ENCODE measurements at places on chromosomes 12 and 14.

- no peak for DNase-seq
Measured at GRCh38 chr14:88516861-88517357, 37.9 kb downstream of the PTPN21 start.

DNA sequence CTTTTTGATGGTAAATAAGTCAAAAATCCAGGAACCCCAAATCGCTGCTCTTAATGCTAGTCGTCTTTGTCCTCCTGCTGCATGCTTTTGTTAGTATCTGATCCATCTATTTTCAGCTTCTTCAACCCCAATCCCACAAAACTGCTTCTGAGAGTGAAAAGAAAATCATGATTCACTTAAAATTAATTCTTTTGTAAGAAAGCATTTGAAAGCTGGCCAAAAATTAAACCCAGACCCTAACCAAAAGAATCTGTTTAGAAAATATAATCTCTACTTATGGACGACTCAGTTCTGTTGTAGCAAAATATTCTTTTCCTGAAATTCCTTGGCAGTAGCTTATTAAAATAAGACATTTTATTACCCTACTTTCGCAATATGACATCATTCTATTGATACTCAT lies 443.6 kb upstream of the SYT1 start:
- DNase-seq, result no peak

DNA sequence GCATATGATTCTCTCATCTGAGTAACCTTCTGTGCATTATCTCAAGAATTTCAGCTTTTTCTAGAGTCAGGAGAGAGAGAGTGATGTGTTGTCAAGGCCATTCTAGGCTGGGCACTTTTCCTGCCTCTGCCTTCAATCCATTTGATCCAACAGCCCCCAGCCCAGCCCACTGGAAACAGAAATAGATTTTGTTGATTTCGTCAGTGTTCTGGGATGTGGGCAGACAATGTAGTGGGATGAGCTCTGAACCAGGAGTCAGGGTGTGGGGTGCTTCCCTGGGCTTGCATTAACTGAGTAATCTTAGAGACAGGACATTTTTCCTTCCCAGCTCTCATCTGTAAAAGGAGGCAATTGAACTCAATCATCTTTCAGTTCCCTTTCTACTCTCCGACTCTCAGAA lies 42.5 kb upstream of the RPH3A start:
- no peak for DNase-seq

- DNase-seq, result no peak
Measured at GRCh38 chr12:16955083-16955657, 349.2 kb upstream of the LMO3 start.

GRCh38 chr12:67154901-67155300 lies 114.3 kb upstream of the CAND1 start:
- DNase-seq, result no peak

DNA sequence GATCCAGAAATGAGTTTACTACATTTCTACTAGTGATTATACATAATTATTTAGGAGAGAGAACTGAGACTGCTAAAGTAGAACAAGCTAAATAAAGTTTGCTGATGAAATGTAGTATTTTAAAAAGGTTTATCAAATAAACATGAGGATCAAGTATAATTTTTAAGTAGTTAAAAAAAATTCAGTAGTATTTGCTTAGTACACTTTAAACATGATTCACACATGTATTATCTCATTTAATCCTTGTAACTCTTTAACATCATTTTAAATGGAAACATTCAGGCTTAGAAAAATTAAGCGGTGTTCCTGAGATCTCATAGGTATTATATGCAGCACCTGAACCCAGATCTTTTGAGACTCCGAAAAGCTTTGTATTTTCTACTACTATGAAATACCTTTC lies 8.7 kb downstream of the SNW1 start:
- no peak for DNase-seq

Data from NCI-H1436 (cell line).